ENCODE measurements at places on chromosomes 16 and 17. TPM values are rescaled to one million over a fixed set of nuclear protein-coding genes. Genes with fewer than 3 reads are reported as not detected.

KRTAP3-1 gene
- total RNA-seq = not detected

P2RX5 gene
- total RNA-seq = 18.3 TPM

- DNase-seq = no peak
Measured at GRCh38 chr16:84053237-84053636, 10.6 kb upstream of the SLC38A8 start.

DNA sequence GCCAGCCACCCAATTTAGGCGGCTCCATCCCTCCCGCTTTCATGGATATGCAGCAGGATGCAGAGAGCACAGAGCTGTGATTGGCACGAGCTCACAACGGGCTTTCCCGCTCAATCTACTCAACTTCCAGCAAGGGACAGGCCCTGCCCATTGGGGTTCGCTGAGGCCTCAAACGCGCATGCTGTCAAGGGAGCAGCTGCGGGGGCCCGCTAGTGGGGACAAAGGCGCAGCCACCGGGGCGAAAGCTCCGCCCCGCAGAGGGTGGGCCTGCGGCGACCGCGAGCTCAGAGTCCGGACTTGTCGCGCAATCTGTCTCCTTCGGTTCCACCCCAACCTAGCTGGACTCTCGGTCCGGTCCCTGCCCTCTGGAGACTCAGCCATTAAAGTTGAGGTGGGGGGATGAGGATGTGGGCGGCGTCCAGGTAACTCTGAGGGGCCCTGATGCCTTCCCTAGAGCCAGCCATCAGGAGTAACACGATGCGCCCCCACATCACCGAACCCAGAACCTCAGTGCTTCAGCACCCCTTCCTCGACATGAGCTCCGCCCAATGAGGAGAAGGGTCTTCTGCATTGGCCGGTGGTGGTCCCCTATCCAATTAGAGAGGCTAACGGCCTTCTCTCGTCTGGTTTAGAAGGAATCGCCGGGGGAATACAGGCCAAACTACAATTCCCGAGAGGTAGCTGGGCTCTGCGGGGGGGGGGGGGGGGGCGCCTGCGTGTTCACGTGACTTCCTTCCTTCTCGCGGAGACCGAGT, 489 bp upstream of the NFATC3 start:
- DNase-seq = peak; percentile 88

- DNase-seq = no peak
Measured at GRCh38 chr17:15744074-15744676, 12.1 kb downstream of the TBC1D26 start.

GRCh38 chr17:16026895-16027294, 27.3 kb downstream of the TTC19 start:
- no peak for DNase-seq

DNA sequence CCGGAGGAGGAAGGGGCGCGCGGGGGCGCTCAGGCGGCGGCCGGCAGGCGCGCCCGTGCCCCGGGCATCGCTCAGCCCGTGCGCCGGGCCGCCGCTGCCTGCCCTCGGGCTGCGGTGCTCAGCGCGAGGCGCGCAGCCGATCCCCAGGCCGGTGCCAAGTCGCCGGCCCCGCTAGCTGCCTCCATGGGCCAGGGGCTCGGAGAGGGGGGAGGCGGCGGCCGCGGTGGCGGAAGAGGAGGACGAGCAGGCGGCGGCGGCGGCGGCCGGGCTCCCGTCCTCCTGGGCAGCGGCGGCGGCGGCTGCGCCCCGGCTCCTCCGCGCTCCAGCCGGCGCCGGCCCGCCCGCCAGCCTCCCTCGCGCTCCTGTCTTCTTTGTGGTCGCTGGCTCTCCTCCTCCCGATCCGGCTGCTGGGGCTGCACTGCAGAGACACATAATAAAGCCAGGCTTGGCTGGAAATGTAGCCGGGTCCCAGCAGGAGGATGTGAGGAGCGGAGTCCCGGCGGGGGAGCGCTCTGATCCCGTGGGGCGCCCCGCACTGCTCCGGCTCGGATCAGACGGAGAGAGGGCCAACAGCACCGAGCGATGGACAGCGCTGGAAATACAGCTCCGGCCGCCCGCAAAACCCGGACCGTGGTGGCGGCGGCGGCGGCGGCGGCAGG, 889 bp upstream of the ZNF423 start:
- DNase-seq = no peak

DNA sequence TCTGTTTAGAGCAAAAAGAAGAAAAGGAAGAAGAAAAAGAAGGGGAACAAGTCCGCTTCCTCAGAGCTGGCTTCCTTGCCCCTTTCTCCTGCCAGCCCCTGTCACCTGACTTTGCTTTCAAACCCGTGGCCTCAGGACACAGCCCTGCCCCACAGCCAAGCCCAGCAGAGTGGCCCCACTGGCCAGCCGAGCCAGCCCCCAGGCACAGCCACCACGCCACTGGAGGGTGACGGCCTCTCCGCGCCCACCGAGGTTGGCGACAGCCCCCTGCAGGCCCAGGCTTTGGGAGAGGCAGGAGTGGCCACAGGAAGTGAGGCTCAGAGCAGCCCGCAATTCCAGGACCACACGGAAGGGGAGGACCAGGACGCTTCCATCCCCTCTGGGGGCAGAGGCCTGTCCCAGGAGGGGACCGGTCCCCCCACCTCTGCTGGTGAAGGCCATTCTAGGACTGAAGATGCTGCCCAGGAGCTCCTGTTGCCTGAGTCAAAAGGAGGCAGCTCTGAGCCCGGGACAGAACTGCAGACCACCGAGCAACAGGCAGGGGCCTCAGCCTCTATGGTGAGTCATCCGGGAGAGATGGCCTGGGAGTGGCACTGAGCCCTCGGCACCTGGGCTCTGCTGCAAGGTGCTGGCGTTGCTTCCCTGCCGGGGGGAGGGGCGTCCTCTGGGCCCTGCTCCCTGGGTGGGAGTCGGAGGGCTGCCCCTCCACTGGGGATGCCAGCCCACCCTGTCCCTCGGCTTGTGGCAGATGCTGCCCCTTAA, 27.3 kb downstream of the RNF213 start:
- no peak for DNase-seq

DNA sequence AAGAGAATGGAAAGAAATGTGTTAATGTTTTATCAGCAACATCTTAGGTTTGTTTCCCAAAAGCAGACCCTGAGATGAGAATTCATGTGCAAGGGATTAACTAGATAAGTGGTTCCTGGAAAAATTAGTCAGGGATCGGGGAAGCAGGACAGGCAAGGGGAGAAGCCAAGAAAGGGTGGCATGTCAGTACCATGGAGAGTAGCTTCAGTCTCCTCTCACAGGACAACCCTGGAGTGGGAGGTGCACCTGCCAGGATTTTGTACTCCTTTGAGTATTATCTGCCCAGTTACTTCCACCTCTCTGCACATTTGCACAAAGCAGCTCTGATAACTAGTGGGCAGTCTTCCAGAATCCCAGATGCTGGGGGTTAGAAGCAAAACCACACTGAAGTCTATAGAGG, 117.0 kb downstream of the RGS9 start:
- DNase-seq = no peak

DNA sequence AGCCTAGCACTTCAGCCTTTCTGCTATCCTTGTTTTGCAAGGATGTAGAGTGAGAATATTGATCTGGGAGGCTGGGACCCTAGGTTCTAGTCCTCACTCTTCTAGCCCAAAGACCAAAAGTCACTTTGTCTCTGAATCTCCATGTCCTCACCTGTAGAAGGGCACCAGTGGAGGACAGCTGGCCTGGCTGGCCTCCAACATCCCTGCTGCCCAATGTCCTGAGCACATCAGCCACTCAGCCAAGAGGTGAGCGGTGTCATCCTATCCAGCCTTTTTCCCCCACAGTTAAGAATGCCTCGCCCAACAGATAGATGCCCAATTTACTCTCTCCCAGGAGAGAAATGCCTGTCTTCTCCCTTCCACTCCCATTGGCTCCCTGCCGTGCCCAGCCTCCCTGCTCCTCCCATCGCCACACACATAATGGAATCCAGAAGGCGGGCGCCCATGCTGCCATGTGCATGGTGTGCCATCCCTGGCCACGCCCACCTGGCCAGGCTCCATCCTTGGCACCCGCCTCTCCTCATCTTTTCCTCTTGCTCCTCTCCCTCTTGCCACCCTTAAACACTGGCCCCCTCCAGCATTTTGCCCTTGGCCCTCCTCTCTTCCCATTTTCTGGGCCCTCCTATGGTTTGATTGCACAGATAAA, 157.3 kb upstream of the SDK2 start:
- no peak for DNase-seq

DNA sequence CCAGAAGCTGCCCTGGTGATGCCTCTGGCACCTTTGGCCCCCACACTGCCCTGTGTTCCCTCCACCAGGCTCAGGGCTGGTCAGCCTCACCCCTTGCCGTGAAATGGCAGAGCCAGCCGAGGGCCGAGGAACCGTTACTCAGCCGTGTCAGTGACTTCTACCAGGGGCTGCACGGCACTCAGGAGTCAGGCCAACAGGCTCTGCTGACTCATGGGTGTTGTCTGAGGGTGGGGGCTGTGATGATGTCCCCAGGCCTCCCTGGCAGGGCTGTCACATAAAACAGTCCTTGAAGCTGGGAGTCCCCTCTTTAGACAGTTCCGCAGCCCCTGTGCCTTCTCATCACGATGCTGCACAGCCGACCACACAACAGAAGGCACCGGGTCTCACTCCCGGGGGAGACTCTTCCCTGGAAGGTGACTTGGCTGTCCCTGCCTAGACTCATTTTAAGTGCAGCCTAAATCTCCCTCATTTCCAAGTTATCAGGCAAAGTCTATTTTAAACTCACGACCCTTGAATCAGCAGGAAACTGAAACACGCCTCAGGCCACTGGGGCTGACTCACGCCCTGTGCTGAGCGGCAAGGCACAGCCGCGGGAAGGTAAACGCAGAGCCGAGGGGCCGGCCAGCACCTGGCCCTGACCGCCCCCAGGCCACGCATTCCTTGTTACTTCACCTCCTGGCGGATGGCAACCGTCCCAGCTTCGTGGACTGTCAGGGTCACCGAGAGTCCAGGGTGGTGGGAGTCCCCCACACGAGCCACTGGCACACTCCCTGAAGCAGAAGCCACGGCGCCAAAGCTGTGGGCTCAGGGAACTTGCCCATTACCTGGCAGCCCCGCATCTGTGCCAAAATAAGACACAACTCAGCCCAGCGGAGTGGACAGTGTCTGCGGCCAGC, 102.6 kb downstream of the ZNF778 start:
- peak; percentile 92 for DNase-seq

- no peak for DNase-seq
Measured at GRCh38 chr17:77968788-77969187, 10.3 kb downstream of the TNRC6C start.
